ENCODE measurements at places on chromosomes 11 and 22. TPM values are rescaled to one million over a fixed set of nuclear protein-coding genes. Genes with fewer than 3 reads are reported as not detected.

DNA sequence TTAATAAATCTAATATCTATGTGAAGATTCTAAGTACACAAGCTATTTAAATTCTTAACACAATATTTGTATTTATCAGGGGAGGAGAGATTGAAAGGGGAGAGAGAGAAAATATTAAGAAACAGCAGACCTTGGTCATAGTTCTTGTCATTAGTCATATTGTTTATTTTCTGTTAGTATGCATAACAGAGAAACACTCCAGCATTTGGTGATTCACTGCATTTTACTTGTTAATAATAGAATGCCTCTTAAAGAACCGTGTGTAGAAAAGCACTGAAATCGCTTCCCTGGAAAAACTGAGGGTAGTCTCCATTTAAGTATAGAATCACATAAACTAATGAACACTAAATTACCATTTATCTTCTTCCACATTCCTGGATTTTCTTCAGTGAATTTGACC, 122.7 kb upstream of the TRPC6 start:
- H3K4me1 ChIP-seq = no peaks in the 10 kb centered on the region
- no peaks in the 10 kb centered on the region for H3K27me3 ChIP-seq
- H3K27ac ChIP-seq = no peak overlapping the region
- no peak overlapping the region for H3K4me3 ChIP-seq
- no peaks in the 10 kb centered on the region for H3K36me3 ChIP-seq

GRCh38 chr11:20623252-20623651, 23.8 kb downstream of the SLC6A5 start:
- peaks cover 11% of the 10 kb centered on the region for H3K27me3 ChIP-seq
- H3K4me3 ChIP-seq = no peak overlapping the region
- no peak for DNase-seq
- no peak overlapping the region for H3K27ac ChIP-seq

- H3K27ac ChIP-seq = no peak overlapping the region
- H3K4me1 ChIP-seq = peaks cover 15% of the 10 kb centered on the region
- H3K4me3 ChIP-seq = no peak overlapping the region
- H3K27me3 ChIP-seq = no peaks in the 10 kb centered on the region
- no peak for DNase-seq
These were observed 57.6 kb upstream of the CRYBB3 start for GRCh38 chr22:25142102-25142501.

- peaks cover 4% of the 10 kb centered on the region for H3K36me3 ChIP-seq
- no peaks in the 10 kb centered on the region for H3K27me3 ChIP-seq
- H3K4me3 ChIP-seq = no peak overlapping the region
- no peak overlapping the region for H3K27ac ChIP-seq
These were observed 13.5 kb downstream of the TXN2 start for GRCh38 chr22:36467946-36468345.

GRCh38 chr11:73380331-73380730, 4.1 kb downstream of the RELT start:
- no peaks in the 10 kb centered on the region for H3K27me3 ChIP-seq
- H3K4me1 ChIP-seq = peaks cover 31% of the 10 kb centered on the region
- H3K4me3 ChIP-seq = no peak overlapping the region
- H3K36me3 ChIP-seq = no peaks in the 10 kb centered on the region
- no peak for DNase-seq
- no peak overlapping the region for H3K27ac ChIP-seq

- no peaks in the 10 kb centered on the region for H3K36me3 ChIP-seq
- H3K4me3 ChIP-seq = no peak overlapping the region
- no peak overlapping the region for H3K27ac ChIP-seq
- DNase-seq = no peak
- no peaks in the 10 kb centered on the region for H3K27me3 ChIP-seq
- H3K4me1 ChIP-seq = no peaks in the 10 kb centered on the region
These were observed 47.5 kb downstream of the HORMAD2 start for GRCh38 chr22:30127749-30128166.

- H3K27ac ChIP-seq = no peak overlapping the region
- no peaks in the 10 kb centered on the region for H3K4me1 ChIP-seq
- no peak overlapping the region for H3K4me3 ChIP-seq
- H3K36me3 ChIP-seq = no peaks in the 10 kb centered on the region
These were observed 1.9 kb upstream of the TYR start for GRCh38 chr11:89175796-89176195.

DNA sequence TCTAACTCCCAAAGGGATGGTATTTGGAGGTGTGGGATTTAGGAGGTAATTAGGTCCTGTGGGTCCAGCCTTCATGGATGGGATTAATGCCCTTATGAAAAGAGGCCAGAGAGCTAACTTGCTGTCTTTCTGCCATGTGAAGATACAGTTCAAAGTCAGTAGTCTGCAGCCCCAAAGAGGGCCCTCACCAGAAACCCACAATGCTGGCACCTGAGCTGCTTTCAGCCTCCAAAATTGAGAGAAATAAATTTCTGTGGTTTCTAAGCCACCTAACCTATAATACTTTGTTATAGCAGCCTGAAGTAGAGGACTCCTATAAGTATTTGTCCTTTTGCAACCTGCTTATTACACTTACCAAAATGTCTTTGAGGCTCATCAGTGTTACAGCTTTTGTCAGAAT, 16.2 kb downstream of the ATM start:
- DNase-seq = no peak
- peaks cover 26% of the 10 kb centered on the region for H3K4me1 ChIP-seq
- H3K4me3 ChIP-seq = no peak overlapping the region
- H3K27ac ChIP-seq = no peak overlapping the region
- H3K36me3 ChIP-seq = peaks cover 41% of the 10 kb centered on the region

DNA sequence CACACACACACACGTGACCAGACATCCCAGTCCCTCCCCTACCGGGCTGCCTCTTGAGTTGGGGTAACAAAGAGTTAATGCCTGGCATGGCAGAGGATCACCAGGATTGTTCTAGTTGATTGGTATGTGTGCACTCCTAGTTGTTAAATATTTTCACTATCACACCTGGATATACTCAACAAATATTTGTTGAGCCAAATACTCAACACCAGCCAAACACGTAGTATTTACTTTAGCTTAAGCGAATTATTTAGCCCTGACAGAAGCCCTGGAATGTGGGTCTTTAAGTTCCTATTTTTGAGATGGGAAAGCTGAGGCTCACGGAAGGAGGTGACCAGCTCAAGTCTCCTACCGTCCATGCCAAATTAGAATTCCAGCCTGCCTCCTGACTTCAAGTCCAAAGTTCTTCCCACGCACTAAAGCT, 10.5 kb downstream of the CD3E start:
- H3K4me3 ChIP-seq = no peak overlapping the region
- no peak overlapping the region for H3K27ac ChIP-seq
- no peaks in the 10 kb centered on the region for H3K36me3 ChIP-seq
- DNase-seq = peak; percentile 45
- H3K27me3 ChIP-seq = peaks cover 7% of the 10 kb centered on the region
- H3K4me1 ChIP-seq = peaks cover 29% of the 10 kb centered on the region

- H3K36me3 ChIP-seq = no peaks in the 10 kb centered on the region
- H3K27me3 ChIP-seq = no peaks in the 10 kb centered on the region
- no peaks in the 10 kb centered on the region for H3K4me1 ChIP-seq
- no peak overlapping the region for H3K27ac ChIP-seq
- H3K4me3 ChIP-seq = no peak overlapping the region
These were observed 23.7 kb upstream of the MS4A6A start for GRCh38 chr11:60206616-60207015.

DNA sequence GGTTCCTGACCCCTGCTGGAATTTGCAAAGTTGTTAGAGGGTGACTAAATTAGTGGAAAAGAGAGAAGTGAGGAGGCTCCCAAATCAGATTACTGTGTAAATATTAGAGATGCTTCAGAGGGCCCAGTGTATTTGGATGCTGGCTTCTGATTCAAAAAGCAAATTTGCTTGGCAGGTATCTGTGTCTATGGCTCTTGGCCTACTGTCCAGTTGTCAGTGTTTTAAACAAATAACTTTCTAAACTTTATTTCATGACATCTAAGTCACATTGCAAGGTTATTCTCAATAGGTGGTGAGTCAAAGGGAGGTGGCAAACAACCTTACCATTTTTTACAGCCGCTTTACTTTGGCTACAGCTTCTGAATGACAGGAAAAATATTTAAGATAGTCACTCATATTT, 720.1 kb downstream of the KCNA4 start:
- H3K36me3 ChIP-seq = no peaks in the 10 kb centered on the region
- no peaks in the 10 kb centered on the region for H3K4me1 ChIP-seq
- no peak overlapping the region for H3K4me3 ChIP-seq
- no peak for DNase-seq

DNA sequence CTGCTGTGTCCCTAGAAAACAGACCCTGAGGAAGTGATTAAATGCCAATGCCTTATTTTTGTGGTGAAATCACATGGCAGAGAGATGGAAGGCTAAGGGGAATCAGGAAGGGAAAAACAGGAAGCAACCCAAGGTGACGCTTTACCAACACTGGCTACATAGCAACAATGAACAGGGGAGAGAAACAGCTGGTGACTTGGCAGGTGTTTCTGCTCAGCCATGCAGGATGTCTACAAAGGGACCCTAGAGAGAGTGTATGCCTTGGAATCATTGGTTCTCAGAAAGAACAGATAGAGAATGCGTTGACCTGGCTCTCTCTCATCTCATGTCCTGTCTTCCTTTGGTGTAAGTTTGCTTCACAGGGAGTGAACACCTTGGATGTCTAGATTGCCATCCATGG, 911.9 kb downstream of the OPCML start:
- no peaks in the 10 kb centered on the region for H3K4me1 ChIP-seq
- no peak overlapping the region for H3K27ac ChIP-seq

GRCh38 chr11:26319906-26320305, 12.0 kb upstream of the ANO3 start:
- H3K27ac ChIP-seq = no peak overlapping the region
- no peaks in the 10 kb centered on the region for H3K36me3 ChIP-seq
- H3K4me1 ChIP-seq = no peaks in the 10 kb centered on the region
- H3K27me3 ChIP-seq = no peaks in the 10 kb centered on the region

INPP5J gene
- total RNA-seq = 0.24 TPM

OR51B2 gene
- not detected for total RNA-seq

MUC6 gene
- not detected for total RNA-seq

FOLR1 gene
- total RNA-seq = not detected

TMEM191C gene
- total RNA-seq = 1.2 TPM

BAIAP2L2 gene
- 4.4 TPM for total RNA-seq

All from HepG2 (cell line).